ENCODE measurements at places on chromosomes 12 and 14.

- no peak for DNase-seq
These were observed 439.3 kb upstream of the PRICKLE1 start for GRCh38 chr12:43028826-43029225.

DNA sequence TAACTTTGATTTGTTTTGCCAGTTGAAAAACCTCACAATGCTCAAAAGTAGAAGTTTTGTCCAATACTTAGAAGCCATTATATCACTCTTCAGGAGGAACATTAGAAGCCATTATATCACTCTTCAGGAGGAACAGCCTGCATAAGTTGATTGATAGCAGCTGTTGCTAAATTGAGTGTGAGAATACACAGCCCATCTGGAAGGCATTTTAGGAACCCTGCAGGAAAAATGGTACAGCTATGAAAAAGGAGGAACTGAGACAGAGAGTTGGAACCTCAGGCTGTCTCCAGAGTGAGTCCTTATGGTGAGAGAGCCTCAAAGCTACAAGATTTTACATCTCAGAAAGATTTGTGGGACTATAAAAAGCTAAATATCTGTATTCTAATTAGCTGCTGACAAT lies 207.0 kb downstream of the MYRFL start:
- no peak for DNase-seq

- DNase-seq, result no peak
These were observed 641.5 kb downstream of the LRFN5 start for GRCh38 chr14:42248131-42248530.

GRCh38 chr12:12534166-12534866 lies 28.3 kb downstream of the DUSP16 start:
- no peak for DNase-seq

- no peak for DNase-seq
These were observed 2.9 kb upstream of the ZFP36L1 start for GRCh38 chr14:68795597-68796417.

GRCh38 chr14:67505254-67505653 lies 16.7 kb upstream of the TMEM229B start:
- DNase-seq, result no peak

DNA sequence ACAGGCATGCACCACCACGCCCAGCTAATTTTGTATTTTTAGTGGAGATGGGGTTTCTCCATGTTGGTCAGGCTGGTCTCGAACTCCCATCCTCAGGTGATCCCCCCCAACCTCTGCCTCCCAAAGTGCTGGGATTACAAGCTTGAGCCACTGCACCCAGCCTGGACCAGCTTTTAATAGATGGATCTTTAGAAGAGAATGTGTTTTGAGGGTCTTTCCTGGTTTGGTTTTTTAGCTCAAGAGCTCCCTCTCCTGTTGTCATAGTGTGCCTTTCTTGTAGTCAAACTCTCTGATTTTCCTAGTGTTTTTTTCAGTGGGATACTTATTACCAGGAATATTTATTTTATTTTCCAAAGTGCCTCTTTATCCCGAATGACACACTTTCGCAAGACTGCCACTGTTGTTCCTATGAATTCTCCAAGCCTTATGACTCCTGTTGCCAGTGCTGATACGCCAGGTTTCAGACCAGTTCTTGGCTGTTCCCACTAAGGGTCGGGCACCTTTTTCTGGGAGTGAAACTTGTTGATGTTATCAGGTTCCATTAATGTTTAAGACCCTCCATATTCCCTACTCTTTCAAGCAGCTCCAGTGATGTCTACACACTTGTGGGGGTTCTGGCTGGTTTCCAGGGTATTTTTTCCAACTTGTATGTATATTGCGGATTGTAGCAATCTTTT lies 31.5 kb upstream of the LIMA1 start:
- DNase-seq, result no peak

GRCh38 chr12:127192391-127192790 lies 1074.6 kb upstream of the TMEM132C start:
- no peak for DNase-seq

GRCh38 chr12:25581067-25581466 lies 28.0 kb upstream of the LMNTD1 start:
- DNase-seq, result no peak

- DNase-seq, result no peak
These were observed at the start of gene RIPK3 for GRCh38 chr14:24339284-24340151. RIPK3 (minus strand) TSS chr14:24339991; CDS start chr14:24339826, 165 bp downstream.

- DNase-seq, result no peak
These were observed 121.9 kb downstream of the ADCK1 start for GRCh38 chr14:77921818-77922217.

Measured in epithelial cell of prostate (primary cell).